ENCODE measurements at places on chromosomes 6 and 20.

DNA sequence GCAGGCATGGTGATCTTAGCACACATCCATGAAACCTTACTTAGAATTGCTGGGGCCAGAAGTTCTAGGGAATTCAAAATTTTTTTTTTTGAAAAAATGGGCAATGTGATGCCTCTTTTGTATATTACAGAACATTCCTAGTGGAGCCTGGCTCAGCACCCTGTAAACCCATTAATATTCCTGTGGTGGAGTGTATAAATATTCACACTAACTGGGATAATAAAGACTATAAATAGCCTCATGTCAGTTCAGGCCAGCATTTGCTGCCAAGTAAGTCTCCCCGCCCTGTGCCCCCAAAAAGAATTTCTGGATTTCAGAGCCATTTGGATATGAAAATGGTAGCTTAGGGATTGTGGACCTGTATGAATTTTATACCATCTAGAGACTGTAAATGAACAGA is 14.8 kb downstream of the BANF2 start:
- DNase-seq, result no peak

- DNase-seq, result no peak
Measured at GRCh38 chr20:33470866-33471265, 19.0 kb upstream of the CBFA2T2 start.

DNA sequence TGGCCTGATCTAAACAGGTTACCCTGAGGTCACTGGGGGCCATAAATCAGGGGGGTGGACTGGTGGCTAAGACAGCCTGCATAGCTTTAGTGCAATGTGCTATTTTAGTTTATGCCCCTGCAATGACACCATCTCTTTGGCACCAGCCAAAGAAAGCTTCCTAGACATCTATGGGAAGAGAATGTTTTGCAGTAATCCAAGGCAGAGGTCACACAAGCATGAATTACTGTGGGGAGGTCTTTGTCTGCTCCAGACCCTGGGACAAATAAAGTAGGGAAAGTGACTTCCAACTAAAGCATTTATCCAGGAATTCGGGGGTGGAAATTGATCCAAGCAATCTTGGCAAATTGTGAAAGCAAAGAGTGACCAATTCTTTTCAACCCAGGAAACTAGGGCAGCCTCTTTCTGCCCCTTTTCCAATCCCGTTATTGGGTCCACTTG is 5.3 kb downstream of the RIPOR2 start:
- DNase-seq, result no peak

DNA sequence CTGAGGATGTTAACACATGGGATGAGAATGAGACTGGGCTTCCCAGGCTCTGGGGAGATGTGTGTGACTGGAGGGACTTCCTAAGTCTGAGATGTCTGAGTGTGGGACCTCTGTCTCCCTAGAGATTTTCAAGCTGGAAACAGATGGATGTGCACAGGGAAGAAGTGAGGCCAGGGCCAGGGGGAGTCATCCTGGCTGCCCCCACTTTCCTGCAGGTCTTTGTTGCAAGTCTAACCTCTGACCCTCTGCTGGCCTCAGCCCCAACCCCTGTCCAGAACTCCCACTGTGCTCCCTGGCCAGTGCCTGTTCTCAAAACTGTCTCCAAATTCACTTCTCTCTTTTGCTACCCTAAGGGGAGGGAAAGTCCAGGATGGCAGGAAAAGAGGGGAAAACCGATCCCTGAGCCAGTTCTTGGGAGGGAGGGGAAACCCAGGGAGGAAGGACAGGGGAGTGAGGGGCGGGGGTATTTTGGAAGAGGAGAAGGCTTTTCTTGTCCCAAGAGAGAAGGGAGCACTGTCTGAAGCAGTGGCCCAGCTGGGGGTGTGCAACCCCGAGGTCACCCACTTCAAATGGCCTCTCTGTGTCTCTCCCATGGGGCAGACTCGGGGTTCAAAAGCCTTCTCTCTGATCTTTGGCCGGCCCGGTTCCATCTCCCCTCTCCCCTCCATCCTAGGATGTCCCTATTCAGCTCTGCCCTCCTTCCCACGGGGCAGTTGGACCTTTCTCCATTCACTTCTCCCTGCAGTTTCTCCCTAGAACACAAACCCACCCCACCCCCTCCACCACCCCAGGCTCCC is 3.1 kb downstream of the PPP1R18 start:
- no peak for DNase-seq

DNA sequence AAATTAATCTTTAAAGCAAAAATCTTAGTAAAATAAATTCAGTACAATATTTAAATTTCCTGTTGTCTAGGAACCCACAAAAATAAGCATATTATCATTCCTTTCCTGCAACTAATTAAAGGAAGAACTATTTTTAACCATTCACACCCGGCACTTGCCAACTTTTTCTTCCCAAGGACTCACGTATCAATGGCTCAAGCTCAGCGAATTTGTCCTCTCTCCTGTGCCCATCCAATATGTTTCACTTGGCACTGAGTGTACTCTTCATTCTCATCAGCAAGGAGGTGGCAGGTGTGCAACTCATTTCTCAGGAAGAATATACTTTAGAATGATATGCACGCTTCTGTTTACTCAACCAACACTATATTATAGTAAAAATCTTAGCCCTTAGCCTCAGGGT is 419.4 kb downstream of the C6orf118 start:
- DNase-seq, result no peak

DNA sequence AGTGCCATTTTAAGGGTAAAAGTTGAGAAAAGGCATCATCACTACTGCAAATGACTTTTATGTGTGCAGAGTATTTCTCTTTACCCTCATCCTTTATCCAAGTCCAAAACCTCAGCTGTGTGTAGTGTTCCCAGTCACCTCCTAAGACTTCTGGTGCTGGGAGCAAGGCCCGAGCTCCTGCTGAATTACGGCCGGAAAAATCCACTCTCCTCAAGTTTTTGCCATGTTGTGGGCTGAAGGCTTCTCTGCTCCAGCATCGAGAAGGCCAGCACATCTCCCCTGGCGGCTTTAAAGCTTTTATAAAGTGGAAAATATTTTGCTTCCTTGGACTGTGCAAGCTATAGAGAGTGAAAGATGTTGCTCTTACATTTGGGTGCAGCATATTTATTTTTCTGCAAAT is 153.2 kb upstream of the THBS2 start:
- no peak for DNase-seq

GRCh38 chr20:4342609-4343008 is 327.3 kb upstream of the RNF24 start:
- DNase-seq, result no peak

Data from thymus (tissue), 14 donors.